ENCODE measurements at places on chromosomes 2 and 18.

DNA sequence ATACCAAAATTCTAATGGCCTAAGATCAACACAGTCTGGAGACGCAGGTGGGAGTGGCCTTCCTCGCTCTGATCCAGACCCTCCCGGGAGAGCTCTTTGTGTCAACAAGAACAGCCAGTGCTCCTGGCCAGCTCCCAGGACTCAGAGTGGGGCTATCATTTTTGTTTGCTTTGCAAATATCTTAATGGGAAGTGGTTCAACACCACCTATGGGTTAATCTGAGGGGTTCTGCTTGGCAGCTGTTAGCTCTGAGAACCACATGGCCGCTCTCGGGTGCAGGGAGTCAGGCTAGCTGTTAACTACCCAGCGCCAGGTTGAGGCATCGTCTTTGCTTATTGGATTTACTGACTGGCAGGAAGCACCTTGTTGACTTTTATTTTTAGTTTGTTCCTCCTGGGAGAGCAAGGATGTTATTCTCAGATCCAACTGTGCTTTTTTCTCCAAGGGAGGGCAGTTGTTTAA, 184.8 kb upstream of the SP5 start:
- DNase-seq = no peak

GRCh38 chr2:191049728-191050639, 36.0 kb upstream of the STAT1 start:
- peak; percentile 92 for DNase-seq

DNA sequence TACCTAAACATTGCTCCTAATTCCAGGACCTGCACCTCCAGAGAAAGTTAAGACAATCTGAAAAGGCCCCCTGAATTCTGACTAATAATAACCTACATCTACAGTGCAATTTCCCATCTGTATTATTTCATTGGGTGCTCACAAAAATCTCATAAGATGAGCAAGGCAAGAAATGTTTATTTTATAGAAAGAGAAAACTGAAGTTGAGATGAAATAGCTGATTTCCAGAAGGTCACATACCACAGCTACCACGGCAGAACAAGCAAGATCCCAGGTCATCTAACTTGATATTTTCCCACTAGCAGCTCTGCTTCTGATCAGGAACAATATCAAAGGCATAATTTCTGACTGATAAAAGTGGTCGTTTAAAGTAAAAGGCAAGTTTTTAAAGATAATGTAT, 105.8 kb upstream of the COL5A2 start:
- DNase-seq = no peak

- no peak for DNase-seq
These were observed 4.4 kb downstream of the POU3F3 start for GRCh38 chr2:104858006-104858978.

- DNase-seq = peak; percentile 30
These were observed 519 bp downstream of the TTL start for GRCh38 chr2:112482309-112483041.

GRCh38 chr18:57077786-57078552, 68.9 kb upstream of the BOD1L2 start:
- DNase-seq = no peak

- DNase-seq = no peak
These were observed 426.0 kb upstream of the CRIM1 start for GRCh38 chr2:35929551-35929950.

DNA sequence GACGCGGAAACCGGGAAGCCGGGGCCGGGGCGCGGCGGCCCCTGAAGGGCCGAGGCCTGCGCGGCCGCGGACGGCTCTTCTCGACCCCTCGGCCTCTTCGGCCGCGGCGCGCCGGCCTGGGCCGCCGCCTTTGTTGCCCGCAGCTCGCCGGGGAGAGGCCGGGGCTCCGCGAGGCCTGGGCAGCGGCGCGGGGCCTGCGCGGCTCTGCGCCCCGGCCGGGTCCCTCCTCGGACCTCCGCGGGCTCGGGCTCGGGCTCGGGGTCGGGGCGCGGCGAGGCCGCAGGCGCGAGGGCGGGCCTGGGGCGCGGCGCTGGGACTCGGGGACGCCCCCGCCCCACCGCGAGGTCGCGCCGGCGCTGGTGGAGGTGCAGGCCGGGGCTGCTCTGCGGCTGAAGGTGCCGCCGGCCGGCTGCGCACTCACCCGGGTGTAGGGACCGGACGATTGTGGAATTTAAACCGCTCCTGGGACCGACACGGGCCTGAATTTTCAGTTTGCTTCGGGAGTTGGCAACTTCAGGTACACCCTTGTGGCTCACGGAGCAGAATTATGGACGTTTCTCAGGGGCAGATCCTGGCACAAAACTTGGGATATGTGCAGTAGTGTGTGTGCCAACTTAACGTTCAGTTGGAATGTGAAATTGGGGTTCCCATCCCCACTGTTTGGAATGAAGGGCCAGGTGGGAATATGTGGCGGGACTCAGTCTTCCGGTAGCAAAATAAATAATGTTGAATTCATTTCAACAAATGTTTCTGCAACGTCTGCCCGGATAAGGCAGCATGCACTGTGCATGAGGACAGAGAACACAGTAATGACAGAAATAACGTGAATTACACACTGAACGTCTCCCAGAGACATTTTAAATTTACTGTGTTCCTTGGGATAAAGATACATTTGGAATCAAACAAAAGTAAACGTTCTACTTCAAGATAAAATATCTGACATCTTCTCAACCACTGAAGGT, 787 bp downstream of the SOCS6 start:
- DNase-seq = peak; percentile 8

All from NCI-H460 (cell line).